Activated naive CD4-positive, alpha-beta T cell (primary cell): ENCODE measurements at places on chromosomes 7 and 10.

- no peak for DNase-seq
Observed at GRCh38 chr7:114444196-114444595, 29.6 kb downstream of the FOXP2 start.

GRCh38 chr7:92422926-92423325, 24.4 kb upstream of the GATAD1 start:
- no peak for DNase-seq

DNA sequence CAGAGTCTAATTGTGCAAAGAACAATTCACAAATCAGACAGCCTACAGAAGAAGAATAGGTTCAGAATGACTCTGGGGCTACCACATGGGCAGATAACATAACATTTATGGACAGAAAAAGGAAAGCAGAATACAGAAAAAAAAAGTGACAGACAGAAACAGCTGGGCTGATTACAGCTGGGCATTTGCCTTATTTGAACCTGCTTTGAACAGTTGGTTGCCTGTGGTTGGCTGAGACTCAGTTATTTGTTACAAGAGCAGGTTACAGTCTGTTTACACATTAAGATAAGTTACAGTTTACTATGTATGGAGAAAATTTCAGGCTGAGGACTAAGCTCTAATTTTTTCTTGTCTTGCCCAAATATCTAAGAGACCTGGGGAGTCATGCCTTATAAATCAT, 327.2 kb downstream of the GALNT17 start:
- no peak for DNase-seq

DNA sequence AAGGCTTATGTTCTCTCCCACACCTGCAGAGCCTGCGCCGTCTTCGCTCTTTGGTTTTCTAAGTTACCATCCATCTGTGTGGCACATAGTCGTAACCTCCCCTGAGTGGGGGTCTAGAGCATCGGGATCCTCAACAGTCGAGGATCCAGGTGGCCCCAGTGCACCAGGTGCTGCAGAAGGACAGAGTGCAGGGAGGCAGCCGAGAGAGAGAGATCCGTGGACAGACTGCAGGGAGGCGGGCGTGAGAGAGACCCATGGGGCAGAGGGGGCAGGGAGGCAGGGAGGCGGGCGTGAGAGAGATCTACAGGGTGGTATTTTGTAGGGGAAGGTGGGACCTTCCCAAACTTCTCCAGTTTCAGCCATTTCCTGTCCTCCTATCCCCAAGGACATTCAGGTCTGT, 42.3 kb downstream of the PFKP start:
- no peak for DNase-seq

DNA sequence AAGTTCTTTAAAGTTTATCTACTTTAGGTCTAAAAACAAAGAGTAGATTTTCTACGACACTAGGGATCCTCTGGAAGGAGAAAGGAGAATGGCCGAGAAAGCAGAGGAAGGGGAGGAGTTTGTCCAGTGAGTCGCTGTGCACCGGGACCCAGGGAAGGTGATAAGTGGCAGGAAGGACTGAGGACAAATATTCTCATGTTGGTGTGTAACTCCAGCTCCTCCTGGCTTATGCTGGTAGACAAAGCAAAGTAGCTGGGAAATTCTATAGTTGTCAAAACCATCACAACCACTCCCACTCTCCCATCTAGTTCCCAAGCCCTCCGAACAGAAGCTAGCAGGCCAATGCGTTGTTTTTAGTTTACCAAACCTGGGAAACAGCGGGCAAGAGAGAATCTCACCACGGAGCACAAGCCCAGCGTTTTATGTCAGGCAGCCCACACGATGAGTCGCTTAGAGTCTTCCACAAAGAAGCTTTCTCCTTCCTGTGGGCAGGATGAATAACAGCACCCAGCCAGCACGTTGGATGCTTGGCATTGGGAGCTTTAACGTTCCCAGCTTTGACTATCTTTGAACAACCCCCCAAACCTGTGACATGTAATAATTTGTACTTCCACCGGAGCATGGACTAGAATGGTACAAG, 32.9 kb upstream of the JCAD start:
- DNase-seq: no peak

GRCh38 chr7:149599636-149600206, 102.1 kb upstream of the ZNF746 start:
- DNase-seq: no peak

GRCh38 chr10:48632166-48632565, 27.3 kb upstream of the ARHGAP22 start:
- no peak for DNase-seq

DNA sequence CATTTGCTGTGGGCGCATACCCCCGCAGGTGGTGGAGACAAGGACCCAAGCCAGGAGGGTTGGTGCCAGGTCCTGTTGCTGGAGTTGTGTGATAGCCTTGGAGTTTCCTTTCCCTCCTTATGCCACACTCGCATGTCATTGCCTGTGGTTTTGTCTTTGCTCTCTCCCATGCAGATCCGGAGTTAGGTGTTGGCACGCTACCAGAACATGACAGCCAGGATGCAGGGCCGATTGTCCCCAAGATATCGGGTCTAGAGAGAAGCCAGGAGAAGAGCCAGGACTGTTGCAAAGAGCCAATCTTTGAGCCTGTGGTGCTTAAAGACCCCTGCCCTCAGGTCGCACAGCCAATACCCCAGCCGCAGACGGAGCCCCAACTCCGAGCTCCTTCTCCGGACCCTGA, 369.2 kb upstream of the GALNT17 start:
- DNase-seq: no peak

- DNase-seq: no peak
Observed at GRCh38 chr7:25118048-25118753, 6.9 kb downstream of the CYCS start.

DNA sequence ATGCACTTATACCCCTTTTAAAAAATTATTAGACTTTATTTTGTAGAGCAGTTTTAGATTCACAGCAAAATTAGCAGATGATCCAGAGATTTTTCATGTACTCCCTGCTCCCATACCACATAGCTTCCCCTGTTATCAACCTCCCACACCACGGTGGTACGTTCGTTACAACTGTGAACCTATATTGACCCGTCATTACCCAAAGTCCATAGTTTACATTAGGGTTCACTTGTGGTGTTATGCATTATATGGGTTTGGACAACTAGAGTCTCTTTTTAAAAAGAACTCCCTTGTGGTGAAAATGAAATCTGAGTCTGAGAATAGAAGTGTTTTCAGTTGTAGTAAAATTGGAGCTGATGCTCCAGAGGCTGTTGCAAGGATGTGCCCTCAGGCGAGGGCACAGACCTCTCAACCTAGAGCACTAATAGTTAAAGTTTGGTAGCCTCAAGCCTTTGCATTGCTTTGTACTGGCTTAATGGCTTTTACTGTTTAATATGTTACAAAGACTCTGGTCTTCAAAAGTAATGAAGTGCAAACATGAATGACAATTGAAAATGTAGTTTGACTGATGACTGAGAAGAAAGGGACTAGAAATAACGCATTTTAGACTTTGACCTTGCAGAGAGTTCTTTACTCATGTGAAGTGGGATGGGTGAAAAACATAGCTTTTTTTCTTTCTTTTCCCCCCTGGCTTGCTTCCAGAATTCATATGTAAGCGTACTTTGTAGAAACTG, 30.6 kb upstream of the CSTF2T start:
- no peak for DNase-seq

DNA sequence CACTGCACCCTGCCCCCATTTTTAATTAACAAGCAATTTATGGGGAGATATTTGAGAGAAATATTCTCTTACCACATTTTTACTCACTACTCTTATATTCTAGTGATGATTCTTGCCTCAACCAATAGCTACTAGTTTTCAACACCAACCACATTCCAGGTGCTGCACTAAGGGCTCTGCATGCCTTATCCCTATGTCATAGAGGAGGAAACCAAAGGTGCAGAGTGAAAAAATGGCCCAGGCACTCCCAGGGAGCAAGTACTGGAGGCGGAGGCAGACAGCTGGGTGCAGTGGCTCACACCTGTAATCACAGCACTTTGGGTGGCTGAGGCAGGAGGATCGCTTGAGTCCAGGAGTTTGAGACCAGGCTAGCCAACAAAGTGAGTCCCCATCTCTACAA, 35.5 kb upstream of the TPST1 start:
- no peak for DNase-seq

DNA sequence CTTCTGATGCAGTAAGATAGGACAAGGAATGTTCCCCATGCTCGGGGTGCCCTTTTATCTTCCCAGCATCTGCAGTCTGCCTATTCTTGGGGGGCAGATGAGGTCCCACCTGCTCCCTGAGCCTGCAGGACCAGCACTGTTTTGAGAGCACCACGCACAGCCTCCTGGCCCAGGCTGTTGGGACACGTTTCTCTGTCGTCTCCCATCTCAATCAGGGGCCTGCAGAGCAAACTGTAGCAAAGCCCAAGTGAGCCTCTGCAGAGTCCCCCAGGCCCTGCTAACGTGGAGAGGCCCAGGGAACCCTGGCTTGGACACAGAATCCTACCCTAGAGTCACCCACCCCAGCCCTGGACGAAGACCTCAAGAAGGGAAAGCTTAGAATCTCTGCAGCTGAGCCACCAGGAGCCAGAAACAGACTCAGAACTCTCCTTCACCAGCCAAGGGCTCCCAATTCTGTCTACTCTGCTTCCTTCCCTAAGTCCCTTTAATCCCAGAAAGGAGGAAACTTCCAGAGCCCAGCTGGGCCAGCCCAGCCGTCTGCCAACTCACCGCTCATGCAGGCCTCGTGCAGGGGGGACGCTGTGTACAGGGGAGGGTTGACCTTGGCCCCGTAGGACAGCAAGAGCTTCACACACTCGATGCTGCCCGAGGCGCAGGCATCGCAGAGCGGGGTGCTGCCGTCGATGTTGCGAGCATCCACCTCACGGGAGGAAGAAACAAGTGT, 15.6 kb downstream of the ASB13 start:
- DNase-seq: no peak

GRCh38 chr10:85609509-85609908, 757.1 kb downstream of the GRID1 start:
- no peak for DNase-seq

- DNase-seq: no peak
Observed at GRCh38 chr10:81847675-81848074, 27.3 kb upstream of the NRG3 start.

DNA sequence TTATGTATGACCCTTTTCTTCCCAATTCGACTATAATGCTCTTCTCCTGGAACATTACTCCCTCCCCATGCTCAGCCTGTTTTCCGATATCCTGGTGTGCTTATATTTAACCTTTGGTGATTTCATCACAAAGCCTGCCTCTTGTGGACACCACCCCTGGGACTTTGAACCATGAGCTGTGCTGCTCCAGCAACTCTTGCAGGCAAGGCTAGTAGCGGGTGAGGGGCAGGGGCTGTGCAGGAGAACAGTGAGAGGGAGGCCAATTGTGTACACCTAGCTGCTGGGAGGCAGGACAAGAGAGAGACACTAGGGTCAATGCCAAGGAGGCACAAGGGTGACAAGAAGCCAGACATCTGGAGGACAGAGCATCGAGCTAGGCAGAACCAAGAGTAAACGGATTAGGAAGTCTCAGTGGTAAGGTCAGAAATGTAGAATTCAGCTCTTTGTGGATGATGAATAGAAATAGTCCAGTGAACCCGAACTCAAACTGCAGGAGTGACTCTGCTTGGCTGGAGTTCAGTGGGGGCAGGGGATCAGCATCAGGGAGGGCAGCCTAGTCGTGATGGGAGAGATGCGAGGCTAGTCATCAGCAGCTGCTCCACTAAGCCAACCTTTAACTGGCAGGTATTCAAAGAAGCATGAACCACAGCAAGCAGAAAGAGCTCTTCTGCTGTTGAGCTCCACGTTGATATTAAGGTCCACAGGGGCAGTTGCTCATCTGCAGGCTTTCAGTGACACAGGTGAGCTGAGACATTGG, 31.0 kb upstream of the MKI67 start:
- no peak for DNase-seq

- no peak for DNase-seq
Observed at GRCh38 chr7:12764458-12764891, 77.0 kb downstream of the ARL4A start.

GRCh38 chr10:15172306-15172840, 3.9 kb upstream of the NMT2 start:
- no peak for DNase-seq

- no peak for DNase-seq
Observed at GRCh38 chr7:151249732-151250072, 1.2 kb upstream of the SMARCD3 start.

DNA sequence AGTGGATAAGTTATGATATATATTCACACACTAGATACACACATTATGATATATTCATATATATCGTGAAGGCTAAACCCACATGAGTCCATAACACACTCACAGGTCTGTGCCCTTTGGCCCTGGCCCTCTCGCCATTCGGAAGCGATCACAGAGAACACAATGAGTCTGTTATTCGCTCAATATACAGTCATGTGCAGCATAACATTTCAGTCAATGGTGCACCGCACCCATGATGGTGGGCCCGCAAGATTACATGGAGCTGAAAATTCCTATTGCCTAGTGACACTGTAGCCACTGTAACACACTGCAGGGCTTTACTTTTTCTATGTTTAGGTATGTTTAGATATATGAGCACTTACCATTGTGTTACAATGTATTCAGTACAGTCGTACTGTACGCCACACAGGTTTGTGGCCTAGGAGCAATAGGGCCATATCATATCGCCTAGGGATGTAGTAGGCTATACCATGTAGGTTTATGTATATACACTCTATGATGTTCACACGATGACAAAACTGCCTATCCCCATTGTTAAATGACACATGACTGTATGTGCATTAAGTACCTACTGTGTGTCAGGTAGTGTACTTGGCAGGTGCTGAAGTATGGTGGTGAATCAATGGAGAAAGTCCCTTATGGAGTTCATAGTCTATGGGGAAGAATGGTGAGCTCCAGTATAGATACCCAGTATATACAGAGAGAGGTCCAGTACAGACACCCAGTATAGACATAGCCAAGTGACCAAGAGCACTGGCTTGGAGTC, 198.8 kb upstream of the KLF14 start:
- no peak for DNase-seq

- DNase-seq: no peak
Observed at GRCh38 chr7:128884561-128885369, 22.1 kb downstream of the ATP6V1F start.

GRCh38 chr7:128837521-128837921, 7.3 kb downstream of the FLNC start:
- DNase-seq: no peak

GRCh38 chr10:21927631-21928353, 75.7 kb downstream of the DNAJC1 start:
- DNase-seq: no peak

DNA sequence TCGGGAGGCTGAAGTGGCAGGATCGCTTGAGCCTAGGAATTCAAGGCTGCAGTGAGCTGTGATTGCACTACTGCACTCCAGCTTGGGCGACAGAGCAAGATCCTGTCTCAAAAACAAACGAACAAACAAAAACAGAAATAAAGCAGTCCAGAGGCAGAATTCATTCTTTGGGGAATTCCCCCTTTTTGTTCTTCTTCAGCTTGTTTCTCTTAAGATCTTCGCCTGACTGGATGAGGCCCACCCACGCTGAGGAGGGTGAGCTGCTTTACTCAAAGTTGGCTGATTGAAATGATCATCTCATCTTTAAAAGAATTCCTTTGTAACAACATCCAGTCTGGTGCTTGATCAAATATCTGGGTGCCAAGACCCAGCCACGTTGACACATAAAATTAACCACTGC, 10.7 kb downstream of the MRC1 start:
- DNase-seq: no peak

- DNase-seq: no peak
Observed at GRCh38 chr10:115762029-115762428, 511.0 kb downstream of the GFRA1 start.

GRCh38 chr7:23357190-23358093, 58.3 kb downstream of the MALSU1 start:
- DNase-seq: no peak

GRCh38 chr10:7988989-7989388, 65.5 kb upstream of the GATA3 start:
- DNase-seq: no peak
